ENCODE measurements at places on chromosomes 11 and 22.
A peak's percentile ranks its signal among the peaks of the same experiment; 100 is the strongest.

DNA sequence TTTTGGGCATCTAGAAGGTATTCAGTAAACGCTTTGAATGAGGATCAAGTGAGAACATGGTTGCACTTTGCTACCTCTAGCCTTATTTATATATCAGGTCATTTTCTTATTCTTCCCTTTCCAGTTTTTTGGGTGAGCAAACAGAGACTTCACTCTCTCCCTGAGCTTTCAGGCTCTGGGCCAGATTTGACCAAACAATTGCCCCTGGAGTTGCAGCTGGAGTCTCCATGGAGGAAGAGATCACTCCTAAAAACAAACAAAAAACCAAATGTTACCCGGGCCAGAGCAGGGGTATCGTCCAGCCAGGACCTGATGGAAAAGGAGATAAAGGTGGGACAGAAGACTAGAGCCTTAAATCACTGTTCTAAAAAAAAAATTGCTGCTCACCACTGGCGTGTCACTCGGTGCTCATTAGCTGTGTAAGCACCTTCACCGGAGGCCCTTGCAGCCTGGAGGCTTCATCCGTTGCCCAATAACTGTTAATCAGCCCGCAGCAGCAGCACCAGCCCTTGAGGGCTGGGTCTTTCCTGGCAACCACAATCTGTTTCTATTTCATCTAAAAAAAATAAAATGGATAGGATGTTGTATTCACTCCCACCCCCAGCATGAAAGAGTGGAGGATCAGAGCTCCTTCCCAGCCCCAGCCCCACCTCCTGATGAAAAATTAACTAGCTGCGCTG is 125.0 kb downstream of the PKNOX2 start:
- no peak for DNase-seq

- DNase-seq: no peak
Measured at GRCh38 chr22:28231441-28231840, 312.4 kb upstream of the PITPNB start.

DNA sequence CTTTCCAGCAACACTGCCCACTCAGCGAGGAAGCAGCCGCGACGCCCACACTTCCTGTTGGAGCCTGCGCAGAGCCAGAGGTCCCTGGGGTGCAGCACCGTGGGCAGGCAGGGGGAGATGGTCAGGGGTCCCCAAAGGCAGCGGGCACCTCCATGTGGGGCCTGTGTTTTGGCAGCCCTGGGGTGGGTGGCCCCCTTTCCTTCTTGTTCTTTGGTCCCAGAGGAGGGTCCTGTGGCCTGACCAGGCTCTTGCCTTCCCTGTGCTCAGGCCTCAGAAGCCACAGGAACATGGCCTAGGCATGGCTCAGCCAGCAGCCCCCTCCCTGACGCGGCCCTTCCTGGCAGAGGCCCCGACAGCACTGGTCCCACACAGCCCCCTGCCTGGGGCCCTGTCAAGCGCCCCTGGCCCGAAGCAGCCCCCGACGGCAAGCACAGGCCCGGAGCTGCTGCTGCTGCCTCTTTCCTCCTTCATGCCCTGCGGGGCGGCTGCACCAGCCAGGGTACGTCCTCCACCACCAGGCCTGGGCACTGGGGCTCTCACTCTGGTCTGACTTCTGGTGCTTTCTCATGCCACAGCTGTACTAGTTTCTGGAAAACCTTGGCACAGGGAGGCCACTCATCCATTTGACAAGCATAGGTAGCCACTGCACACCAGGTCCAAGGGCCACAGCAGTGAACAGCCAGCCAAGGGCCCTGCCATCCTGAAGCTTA is 47.1 kb downstream of the PISD start:
- no peak for DNase-seq

DNA sequence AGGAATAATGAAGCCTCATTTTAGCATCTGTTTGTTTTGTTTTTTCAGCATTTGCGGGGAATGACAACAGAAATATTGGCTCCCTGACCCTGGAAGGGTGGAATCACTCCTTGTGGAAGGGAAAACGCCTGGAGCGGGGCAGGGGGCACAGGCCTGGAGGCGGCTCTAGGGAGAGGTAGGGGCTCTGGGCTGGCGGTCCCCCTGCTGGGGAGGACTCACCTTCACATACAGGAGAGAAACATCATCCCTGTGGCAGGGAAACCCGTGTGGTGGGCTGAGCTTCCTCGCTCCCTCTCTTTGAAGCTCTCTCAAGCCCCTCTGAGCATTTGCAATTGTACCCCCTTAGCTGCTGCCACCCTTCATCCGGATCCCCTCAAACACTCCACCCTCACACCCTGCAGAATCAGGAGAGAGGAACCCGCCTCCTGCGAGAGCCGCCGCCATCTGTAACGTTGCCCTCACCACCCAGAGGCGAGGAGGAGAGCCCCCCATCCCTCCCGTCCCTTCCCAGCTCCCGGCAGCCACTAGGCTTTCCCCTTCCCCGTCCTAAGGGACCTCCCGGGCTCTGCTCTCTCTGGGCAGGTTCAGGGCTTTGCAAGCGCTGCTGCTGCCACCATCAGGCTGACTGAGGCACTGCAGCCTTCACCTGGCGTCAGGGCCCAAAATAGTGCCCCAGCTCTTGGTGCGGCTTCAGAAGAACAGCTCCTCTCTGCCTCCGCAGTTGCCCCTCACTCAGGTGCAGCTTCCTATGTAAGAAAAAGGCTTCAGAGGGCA is 10.4 kb downstream of the KIRREL3 start:
- DNase-seq: peak; percentile 91

GRCh38 chr22:39182478-39183030 is 30.1 kb upstream of the CBX7 start:
- no peak for DNase-seq

- DNase-seq: no peak
Measured at GRCh38 chr22:38462960-38463784, 4.7 kb upstream of the KDELR3 start.

DNA sequence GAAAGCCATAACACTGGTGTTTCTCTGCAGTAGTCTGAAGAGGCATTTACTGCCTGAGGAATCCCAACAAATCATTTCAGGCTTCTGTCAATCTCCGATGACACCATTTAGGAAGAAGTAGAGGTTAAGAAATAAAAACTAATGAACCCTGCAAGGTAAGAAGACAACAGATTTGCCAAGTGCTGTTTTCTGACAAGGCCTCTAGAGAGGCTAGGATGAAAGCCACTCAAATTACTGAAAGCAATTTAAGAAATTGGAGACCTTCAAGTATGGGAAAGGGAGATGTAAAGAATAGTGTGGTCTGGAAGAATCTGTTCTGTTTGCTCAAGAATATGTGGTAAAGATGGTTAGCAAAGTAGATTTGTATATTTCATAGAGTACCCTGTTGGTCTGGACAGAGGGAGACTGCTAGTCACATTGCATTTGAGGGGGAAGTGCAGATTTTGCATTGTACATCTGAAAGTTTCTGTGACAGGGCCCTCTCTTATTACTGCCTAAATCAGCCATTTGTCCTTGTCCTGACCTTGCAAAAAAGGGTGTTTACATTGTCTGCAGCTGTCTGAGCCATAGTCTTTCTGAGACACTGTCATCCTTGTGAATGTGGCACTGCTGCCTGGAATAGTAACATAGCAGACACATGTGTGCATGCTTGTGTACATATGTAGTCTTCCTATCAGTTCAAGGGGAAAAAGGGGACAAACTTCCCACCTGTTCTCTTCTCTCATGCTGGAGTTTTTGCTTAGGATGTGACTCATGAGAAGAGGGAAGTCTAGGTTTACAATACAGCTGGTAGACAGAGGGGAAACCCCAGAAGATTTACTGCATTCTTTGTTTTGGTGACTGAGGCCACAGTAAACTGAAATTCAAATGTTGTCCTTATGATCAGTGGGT is 640.2 kb upstream of the KIRREL3 start:
- DNase-seq: no peak

DNA sequence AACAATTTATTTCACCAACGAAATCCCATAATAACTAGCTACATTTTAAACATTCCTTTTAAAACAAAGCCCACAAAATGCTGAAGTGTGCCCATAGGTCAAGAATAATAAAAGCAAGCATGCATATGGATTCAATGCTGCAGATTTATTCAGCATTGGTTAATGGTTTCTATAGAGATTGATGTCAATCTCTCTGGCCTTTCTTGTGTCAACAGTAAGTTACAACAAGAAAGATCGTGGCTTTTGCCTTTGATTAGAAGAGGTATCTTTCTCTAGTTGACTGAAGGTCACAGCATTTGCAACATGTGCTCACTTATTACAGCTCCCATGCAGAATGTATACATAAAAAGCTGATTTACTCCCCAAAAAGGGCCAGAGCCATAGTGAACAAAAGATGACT is 1.4 kb upstream of the SOX6 start:
- DNase-seq: no peak

DNA sequence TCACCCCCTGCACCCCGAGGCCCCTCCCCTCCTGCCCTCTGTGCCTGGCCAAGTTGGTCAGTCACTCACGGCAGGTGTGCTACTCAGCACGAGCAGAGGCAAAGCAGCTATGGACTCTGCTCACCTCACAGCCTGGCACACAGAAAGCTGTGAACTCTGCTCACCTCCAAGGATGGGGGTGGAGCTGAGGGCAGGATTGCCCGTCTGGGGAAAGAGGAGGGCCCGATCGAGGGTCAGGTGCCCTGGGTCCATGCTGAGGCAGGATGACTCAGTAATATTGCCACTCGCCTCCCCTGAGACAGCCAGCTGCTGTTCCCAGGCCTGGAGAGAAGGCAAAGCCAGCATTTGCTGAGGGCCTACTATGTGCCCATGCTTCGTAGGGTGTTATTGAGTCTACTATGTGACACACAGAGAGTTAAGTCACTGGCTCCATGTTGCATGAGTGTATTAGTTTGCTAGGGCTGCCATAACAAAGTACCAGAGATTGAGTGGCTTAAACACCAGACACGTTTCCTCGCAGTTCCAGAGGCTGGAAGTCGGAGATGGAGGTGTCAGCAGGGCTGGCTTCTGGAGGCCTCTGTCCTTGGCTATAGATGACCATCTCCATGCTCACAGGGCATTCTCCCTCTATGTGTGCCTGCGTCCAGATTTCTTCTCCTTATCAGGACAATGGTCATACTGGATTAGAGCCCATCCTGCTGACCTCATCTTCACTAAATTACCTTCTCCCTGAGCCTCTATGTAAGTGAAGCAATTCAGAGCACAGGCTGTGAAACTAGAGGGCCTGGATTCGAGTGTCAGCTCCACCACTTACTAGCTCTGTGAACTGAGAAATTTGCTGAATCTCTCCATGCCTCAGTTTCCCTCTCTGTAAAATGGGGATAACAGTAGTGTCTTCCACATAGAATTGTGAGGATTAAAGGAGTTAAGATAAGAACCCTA is 13.2 kb upstream of the TSKU start:
- no peak for DNase-seq

GRCh38 chr11:47986742-47987141 is 6.4 kb downstream of the PTPRJ start:
- DNase-seq: no peak

DNA sequence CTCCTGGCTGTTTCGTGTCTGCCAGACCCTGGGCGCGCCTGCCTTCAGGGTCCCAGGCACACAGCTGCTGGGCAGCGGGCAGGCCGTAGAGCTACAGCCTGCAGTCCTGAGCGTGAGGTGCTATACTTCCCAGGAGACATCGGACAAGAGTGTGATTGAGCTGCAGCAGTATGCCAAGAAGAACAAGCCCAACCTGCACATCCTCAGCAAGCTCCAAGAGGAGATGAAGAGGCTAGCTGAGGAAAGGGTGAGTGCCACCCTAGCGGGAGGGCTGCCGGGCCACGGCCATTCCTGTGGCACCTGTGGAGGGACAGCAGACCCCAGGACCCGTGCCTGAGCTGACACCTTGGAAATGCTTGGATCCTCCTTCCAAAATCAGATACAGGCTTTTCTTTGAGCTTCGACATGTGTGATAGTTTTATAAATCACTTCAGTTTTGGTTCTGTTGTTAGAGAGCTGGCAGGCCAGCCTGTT is 7.1 kb upstream of the RANBP1 start:
- no peak for DNase-seq

DNA sequence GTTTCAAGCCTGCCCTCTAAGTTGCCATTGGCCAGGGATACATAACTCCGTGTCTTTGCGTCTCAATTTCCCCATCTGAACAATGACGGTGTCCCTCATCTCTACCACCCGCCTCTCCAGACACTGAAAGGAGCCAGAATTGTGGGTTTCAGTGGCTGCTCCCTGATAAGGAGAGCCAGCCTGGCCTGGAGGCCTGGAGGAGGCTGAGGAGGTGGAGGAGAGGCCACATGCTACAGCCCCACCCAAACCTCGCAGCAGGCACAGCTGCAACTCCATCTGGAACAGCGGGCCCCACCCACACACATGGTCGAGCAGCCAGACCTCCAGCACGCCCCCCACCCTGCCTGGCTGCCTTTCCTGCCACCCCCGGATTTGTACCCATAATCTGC is 34.4 kb upstream of the CD82 start:
- DNase-seq: no peak

- no peak for DNase-seq
Measured at GRCh38 chr11:21653951-21654421, 538.9 kb upstream of the ANO5 start.

GRCh38 chr22:17260950-17261349 is 41.7 kb upstream of the ADA2 start:
- no peak for DNase-seq

DNA sequence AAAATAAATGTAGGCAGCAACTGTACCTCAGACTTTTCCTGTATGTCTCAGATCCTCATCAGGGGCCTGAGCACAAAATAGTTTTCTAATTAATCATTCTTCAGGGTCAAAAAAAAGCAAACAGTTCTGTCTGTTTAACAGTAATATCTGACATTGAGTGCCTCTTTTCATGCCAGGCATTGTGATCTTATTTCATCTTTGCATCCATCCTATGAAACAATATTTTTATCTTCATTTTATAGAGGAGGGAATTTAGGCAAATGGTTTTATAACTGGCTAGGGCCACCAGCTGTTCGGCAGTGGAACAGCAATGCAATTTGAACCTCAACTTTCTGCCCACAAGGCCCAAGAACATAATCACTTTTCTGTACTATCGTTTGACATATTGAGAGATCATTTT is 145.6 kb downstream of the WNT7B start:
- no peak for DNase-seq

- no peak for DNase-seq
Measured at GRCh38 chr11:32331792-32332191, 103.5 kb downstream of the WT1 start.

GRCh38 chr11:69799582-69799981 is 19.6 kb downstream of the FGF3 start:
- no peak for DNase-seq

GRCh38 chr11:120877746-120878365 is 146.0 kb upstream of the TBCEL start:
- DNase-seq: no peak

GRCh38 chr11:75509020-75509720 is 16.6 kb downstream of the GDPD5 start:
- no peak for DNase-seq
